Panc1 (cell line): ENCODE measurements at places on chromosomes 4 and X.

- no peak overlapping the region for H3K27ac ChIP-seq
- H3K4me3 ChIP-seq = no peak overlapping the region
Observed at GRCh38 chrX:132559101-132559500, 70.3 kb upstream of the MBNL3 start.

GRCh38 chr4:1459722-1460511 is 53.7 kb upstream of the NKX1-1 start:
- no peak overlapping the region for H3K4me3 ChIP-seq
- H3K4me1 ChIP-seq = no peaks in the 10 kb centered on the region
- no peak for DNase-seq

DNA sequence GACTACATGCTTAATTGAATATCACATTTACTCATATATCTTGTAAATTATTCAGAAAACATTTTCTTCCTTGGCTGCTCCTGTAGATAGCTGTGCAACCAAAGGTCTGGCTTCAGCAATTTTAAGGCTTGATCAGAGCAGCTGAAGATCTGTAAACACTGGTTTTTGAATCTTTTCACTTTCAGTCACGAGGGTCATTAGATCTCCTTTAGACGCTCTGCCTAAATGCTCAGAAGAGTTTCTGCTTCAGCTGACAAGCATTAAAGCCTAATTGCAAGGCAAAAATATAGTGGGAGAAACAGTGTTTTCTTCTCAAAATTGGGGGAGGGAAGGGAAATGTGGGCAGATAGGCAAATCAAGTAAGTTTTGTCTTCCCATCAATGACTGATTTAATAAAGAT is 25.7 kb downstream of the TRPC5 start:
- H3K27me3 ChIP-seq = no peaks in the 10 kb centered on the region
- no peak for DNase-seq
- H3K27ac ChIP-seq = no peak overlapping the region
- no peaks in the 10 kb centered on the region for H3K4me1 ChIP-seq
- H3K36me3 ChIP-seq = no peaks in the 10 kb centered on the region

DNA sequence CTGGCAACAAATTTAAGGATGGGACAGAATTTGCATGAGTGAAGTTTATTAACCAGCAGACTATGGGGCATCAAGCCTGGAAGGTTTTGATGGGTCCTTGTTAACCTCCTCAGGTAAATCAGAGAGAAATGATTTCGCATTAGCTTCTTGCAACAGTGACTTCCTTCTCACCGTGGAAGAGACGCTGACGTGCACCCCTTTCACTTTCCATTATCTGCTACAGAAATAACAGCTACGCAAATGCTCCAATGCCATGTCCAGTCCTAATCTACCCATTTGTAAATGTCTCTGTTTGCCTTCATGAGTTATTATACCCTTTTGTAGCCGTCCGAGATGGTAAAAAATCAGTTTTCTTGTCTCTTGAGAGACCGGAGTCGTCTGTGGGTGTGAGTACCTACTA is 100.3 kb downstream of the SLC34A2 start:
- H3K27ac ChIP-seq = no peak overlapping the region
- H3K4me3 ChIP-seq = no peak overlapping the region
- H3K36me3 ChIP-seq = no peaks in the 10 kb centered on the region
- H3K27me3 ChIP-seq = no peaks in the 10 kb centered on the region
- no peaks in the 10 kb centered on the region for H3K4me1 ChIP-seq

DNA sequence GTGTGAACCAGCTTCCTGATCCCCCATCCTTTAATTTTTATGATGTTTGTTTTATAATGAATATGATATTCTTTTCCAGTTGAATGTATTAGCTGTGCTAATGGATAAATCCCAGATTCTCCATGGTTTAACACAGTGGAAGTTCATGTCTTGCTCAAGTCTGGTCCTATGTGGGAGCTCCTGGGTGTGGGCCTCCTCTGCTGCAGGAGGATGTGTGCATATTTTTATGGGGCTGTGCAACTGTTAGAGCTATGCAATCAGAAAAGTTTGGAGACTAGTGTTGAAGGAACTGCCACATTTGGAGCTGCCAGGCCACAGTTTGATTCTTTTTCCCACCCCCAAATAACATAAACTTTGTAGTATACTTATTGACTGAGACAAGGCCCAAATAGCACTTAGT is 24.8 kb downstream of the MGST2 start:
- H3K4me3 ChIP-seq = no peak overlapping the region
- no peaks in the 10 kb centered on the region for H3K4me1 ChIP-seq
- H3K27me3 ChIP-seq = no peaks in the 10 kb centered on the region
- DNase-seq = no peak

GRCh38 chrX:152637649-152638442 is at the start of gene GABRQ:
TSS of gene GABRQ (plus strand) at chrX:152637895. CDS start at chrX:152638203, 308 bp downstream.
- H3K27ac ChIP-seq = no peak within 1 kb of the TSS
- no peaks in the 10 kb centered on the region for H3K36me3 ChIP-seq
- H3K4me3 ChIP-seq = no peak within 1 kb of the TSS

DNA sequence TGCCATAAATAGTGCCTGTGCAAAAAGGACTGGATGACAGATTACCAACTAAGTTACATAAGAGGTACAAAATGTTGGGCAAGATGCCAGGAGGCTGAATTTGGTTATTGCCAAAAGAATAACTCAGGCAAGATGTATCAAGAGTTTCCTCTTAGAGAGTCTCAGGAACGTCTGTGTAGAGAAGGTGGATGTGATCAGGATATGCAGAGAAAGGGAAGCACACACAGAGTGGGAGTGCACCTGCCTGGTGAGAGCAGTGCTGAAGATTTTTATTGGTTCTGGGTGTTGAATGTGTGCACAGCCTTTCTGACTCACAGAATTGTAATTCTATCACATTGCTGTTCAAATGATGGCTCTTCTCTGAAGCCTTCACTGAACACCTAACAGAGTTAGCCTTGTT is 156.8 kb upstream of the HS3ST1 start:
- H3K27ac ChIP-seq = no peak overlapping the region
- H3K4me1 ChIP-seq = no peaks in the 10 kb centered on the region
- H3K4me3 ChIP-seq = no peak overlapping the region
- no peaks in the 10 kb centered on the region for H3K36me3 ChIP-seq
- no peak for DNase-seq
- H3K27me3 ChIP-seq = no peaks in the 10 kb centered on the region

DNA sequence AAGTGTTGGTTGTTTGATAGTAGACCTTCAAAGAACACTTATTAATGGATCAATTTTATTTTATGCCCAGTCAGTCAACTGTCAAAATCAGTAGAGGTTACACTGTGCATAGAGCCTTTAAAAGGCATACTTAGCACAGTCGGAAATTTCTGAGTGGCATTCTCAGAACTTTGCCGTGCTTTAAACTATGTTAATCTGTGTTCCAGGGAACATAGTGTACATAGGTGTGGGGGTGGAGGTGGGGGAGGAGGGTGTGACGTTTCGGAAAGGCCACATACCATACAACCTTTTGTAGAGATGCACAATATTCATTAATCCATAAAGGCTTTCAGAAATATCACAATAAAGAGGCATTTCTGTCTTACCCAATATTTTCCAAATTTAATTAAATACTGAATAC is 75.8 kb downstream of the RS1 start:
- H3K4me1 ChIP-seq = no peaks in the 10 kb centered on the region
- no peak overlapping the region for H3K27ac ChIP-seq
- no peak overlapping the region for H3K4me3 ChIP-seq
- H3K27me3 ChIP-seq = no peaks in the 10 kb centered on the region

- H3K4me1 ChIP-seq = peaks cover 28% of the 10 kb centered on the region
- H3K27ac ChIP-seq = peak overlapping the region; percentile 78
- peak overlapping the region; percentile 63 for H3K4me3 ChIP-seq
- no peaks in the 10 kb centered on the region for H3K27me3 ChIP-seq
- DNase-seq = no peak
- no peaks in the 10 kb centered on the region for H3K36me3 ChIP-seq
Observed at GRCh38 chrX:154485150-154486051, 1.0 kb downstream of the UBL4A start.

DNA sequence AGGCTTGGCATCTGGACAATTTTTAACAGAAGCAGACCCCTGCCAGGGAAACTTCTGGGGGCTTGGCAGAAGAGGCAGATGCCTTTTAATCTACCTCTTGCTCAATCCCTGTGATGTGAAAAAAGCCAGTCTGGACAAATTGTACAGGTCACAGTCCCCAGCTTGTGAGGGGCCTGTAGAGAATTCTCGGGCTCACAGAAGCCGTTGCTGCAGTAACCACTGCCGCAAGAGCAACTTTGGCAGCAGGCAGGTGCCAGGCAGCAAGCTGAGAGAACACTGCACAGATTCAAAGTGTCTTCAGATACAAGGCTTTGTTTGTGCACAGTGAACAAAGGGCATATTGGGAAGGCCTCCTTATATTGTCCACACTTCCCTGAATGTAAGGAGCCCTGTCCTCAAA is 11.7 kb downstream of the GPKOW start:
- no peak for DNase-seq
- no peaks in the 10 kb centered on the region for H3K27me3 ChIP-seq
- H3K36me3 ChIP-seq = peaks cover 3% of the 10 kb centered on the region; the same call in 1 of the 2 replicates

DNA sequence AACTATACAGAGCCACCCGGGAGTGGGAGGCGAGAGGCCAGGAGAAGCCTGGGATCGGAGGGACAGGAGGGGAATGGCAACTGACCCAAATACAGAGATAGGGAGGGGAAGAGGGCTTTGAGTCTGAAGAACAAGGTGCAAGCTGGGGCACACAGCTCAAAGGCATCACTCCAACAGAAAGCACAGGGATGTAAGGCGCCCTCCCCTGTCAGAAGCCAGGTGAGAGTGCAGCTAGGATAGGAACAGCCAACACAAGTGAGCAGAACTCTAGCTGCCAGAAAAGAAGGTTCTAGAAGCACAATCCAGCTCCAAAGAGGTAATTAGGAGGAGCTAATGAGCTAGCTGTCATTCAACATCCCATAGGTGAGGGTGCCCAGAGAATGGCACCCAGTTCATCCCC is 232.2 kb downstream of the DHX15 start:
- no peak overlapping the region for H3K4me3 ChIP-seq
- no peaks in the 10 kb centered on the region for H3K4me1 ChIP-seq
- no peaks in the 10 kb centered on the region for H3K27me3 ChIP-seq
- no peaks in the 10 kb centered on the region for H3K36me3 ChIP-seq
- no peak overlapping the region for H3K27ac ChIP-seq

- no peaks in the 10 kb centered on the region for H3K27me3 ChIP-seq
- no peaks in the 10 kb centered on the region for H3K36me3 ChIP-seq
- H3K4me1 ChIP-seq = no peaks in the 10 kb centered on the region
- no peak for DNase-seq
Observed at GRCh38 chrX:17882680-17883079, 21.6 kb upstream of the RAI2 start.

DNA sequence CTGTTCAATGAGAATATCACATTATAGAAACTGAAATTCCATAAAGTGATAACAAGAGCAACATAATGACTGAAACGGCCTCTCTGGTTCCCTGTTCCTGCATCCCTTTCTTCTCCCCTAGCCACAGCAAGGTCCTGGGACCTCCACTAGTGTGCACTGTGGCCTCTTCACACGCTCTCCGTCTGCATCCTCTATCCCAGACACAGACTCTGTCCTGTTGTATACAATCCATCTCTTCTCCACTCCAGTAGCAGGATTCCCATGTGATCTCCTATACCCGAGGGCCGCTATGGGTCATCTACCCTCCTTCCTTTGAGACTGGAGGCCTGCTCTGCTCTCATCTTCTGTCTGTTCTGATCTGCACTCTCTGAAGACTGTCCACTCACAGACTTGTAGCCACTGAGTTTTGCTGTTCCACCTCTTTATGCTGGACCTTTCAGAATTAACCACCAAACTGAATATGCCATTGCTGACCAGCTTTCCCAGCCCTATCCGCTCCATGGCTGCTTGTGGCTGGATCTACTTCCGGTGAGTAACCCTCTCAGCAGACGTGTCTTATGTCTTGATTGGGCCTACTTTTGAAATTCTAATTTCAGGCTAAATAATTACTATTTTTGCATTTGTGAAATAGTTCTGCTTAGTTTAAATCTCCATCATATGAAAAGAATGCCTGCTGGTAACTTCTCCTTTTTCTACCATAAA is 105.1 kb upstream of the NAP1L5 start:
- no peak overlapping the region for H3K4me3 ChIP-seq
- H3K27ac ChIP-seq = no peak overlapping the region
- no peaks in the 10 kb centered on the region for H3K4me1 ChIP-seq
- H3K27me3 ChIP-seq = no peaks in the 10 kb centered on the region

DNA sequence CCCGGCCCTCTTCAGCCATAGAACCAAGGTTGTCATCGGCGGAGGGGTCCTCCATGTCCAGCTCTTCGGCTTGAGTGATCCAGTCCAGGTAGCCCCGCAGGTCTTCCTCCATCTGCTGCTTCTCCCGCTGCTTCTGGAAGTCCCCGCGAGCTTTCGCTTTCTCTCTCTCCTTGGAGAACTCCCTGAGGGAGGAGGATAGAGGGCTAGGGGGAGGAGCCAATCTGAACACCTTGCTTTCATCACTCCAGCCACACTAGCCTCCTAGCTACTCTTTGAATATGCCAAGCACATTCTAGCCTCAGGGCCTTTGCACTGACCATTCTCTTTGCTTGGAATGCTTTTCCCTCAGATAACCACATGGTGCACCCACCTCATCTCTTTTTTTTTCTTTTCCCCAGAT is 6.2 kb downstream of the CACNA1F start:
- no peaks in the 10 kb centered on the region for H3K4me1 ChIP-seq
- no peaks in the 10 kb centered on the region for H3K27me3 ChIP-seq
- no peak overlapping the region for H3K4me3 ChIP-seq
- no peak overlapping the region for H3K27ac ChIP-seq
- H3K36me3 ChIP-seq = no peaks in the 10 kb centered on the region

DNA sequence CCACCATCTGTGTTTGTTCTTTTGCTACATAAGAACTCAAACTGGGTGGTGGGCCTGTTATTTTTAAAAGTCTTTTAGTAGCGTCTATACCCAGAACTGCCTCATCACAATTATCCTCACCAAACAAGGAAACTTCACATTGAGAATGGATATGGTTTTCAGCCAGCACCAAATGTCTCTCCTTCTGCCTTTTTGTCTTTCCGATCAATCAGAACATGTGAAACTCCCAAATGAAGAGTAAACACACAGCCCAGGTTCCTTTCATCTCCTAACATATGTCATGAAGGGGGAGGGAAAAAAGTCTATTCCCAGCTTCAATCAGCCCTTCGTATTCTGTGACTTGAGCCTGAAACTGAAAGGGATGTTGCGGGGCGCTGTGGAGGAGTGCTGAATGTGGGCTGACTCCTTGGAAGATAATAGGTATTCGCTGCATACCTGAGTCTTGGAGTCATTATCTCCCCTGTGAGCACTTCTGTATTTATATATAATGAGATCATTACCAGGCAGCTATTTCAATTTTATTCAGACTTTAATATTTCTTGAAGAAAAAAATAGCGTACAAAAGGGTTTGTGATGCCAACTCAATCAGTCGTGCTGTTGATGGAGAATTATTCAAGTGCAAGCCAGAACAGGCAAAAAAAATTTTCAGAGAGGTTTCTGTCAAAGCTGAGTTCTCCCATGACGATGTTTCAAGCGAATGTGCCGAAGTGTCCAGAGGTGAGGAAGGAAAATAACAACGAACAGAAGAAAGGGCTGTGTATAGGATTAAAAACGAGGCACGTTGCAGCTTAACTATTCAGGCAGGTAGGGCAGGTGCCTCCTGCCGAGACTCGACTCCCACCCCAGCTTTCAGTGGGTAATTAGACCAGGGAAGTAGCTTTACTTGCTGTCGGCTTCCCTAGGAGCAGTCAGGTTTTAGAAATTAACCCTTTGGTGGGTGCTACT is 163.9 kb upstream of the NOCT start:
- no peak for DNase-seq
- no peak overlapping the region for H3K4me3 ChIP-seq
- no peaks in the 10 kb centered on the region; the same call in 1 of the 2 replicates for H3K4me1 ChIP-seq
- H3K27ac ChIP-seq = no peak overlapping the region
- H3K36me3 ChIP-seq = no peaks in the 10 kb centered on the region
